ENCODE measurements at places on chromosomes 2 and 18.
A peak's percentile ranks its signal among the peaks of the same experiment; 100 is the strongest.

DNA sequence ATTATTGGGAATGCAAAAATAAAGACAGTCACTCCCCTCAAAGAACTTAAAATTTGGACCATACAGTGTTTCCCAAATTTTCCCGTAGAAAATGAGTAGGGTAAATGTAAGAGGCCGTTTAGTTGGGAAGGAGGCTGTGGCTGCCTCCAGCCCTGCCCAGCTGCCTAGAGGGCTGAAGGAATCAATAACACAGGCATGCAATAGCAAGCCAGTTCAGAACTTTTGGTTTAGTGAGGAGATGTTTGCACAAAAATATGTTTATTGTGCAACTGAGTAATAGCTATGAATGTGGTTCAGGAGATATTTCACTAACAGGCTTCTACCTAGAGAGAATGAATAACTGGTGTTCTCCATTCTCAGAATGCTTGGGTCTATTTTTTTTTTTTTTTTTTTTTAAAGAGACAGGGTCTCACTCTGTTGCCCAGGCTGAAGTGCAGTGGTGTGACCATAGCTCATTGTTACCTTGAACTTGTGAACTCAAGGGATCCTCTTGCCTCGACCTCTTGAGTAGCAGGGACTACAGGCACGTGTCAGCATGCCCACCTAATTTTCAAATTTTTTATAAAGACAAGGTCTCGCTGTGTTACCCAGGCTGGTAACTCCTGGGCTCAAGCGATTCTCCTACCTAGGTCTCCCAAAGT lies 23.6 kb downstream of the UGP2 start:
- no peak for DNase-seq

GRCh38 chr18:2880473-2880872 lies 33.7 kb downstream of the EMILIN2 start:
- DNase-seq: no peak

GRCh38 chr2:219430633-219431615 lies 3.7 kb upstream of the SPEG start:
- no peak for DNase-seq

DNA sequence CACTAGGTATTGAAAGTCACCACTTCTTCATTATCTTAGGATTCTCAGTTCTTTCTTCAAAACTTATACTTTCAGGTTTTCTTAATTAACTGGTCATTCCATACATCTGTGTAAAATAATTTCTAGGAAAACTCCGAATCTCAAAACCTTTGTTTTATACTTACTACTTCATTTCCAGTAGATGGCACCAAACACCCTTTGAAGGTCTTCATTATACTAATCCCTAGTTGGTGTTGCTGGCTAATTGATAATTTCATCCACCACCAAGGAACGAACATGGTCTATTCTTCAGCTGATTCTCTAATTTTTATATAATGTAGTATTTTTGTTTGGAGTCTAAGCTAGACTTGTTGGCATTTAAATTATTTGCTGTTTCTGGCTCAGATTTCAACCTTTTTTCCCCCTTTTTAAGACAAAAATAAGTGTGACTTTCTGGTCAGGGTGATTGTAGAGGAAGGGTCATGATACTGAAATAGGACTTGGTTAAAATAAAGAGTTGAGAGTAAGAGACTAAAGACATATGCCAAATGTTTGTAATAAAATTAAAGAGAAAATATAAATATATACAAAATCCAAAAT lies 2.8 kb upstream of the MXD1 start:
- DNase-seq: peak; percentile 54

DNA sequence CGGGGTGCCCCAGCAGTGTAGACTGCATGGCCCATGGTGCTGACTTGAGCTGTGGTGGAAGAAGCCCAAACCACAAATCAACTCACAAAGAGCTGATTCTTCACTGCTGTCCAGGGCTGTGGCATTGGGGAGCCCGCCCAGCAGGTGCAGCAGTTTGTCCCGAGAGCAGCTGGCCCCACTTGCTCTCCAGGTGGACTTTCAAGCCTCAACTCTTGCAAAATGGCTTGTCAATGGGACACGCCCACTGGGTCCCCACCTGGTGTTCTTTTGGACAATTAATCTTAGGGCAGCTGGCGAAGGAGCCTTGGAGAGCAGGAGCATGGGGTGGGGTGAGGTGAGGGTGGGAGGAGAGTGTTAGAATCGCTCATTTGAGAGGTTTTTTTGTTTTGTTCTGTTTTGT lies 117.9 kb downstream of the MYCN start:
- DNase-seq: no peak

- no peak for DNase-seq
Measured at GRCh38 chr2:150911766-150912280, 349.8 kb downstream of the RBM43 start.

- DNase-seq: no peak
Measured at GRCh38 chr2:20451341-20451740, 4.5 kb downstream of the RHOB start.

DNA sequence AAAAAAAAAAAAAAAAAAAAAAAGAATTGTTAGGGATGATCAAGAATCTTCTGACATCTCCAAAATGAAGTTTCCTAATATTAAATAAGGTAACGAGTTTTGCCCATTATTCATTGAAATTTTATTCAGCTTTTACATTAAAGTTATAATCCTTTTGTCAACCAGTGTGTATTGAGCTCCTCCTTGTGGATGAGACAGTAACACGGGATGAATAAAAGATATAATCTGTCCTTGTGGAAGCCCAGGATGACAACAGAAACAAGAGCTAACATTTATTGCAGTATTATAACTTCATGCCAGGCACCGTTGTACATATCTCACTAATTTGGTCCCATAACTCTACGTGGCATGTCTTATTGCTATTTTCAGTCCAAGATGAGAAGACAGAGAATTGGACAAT lies 33.4 kb upstream of the SERPINB7 start:
- DNase-seq: no peak

DNA sequence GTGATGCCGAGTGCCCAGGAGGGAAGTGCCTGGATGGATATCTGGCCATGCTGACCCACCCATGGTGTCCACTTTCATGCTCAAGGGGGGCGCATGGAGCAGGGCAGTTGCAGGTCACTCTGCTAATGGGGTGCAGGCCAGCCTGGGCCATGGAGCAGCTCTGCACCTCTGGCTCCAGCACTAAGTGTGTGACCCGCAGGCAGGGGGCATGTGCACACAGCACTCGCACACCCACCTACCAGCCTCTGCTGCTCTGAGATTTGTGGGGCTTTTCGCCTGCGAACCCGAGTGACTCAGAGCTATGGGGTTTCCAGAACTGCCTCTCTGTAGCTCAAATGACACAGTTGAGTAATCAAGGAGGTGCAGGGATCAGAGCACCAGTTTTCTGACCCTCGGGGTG lies 66.2 kb downstream of the CYP26B1 start:
- DNase-seq: no peak

DNA sequence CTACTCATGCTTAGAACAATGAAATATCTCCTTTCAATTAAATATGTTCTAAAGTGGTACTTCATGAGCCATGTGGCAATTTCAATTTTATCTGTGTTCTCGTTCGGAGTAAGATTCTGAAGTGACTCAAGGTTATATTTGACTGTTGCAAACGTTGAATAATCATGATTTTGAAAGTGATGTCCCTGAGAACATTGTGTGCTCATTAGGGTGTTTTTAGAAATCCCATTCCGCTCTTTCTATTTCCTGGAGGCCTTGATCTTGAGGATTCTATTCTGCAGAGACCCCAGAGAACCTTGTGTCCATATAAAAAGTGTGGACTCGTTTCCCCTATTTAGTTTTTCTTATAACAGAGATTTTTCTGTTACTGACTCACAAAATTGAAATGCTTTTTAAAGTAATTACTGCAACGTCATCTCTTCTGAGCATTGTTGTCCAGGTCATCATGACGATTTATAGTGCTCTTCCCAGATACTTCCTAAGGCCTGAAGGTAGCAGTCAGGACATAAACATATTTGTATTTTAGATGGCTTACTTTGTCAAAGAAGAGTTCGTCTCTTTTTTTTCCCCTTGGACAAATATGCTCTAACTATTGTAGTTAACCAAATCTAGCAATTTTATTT lies 27.2 kb downstream of the IL1R2 start:
- DNase-seq: no peak

- DNase-seq: no peak
Measured at GRCh38 chr2:10777111-10777841, 35.3 kb downstream of the PDIA6 start.

DNA sequence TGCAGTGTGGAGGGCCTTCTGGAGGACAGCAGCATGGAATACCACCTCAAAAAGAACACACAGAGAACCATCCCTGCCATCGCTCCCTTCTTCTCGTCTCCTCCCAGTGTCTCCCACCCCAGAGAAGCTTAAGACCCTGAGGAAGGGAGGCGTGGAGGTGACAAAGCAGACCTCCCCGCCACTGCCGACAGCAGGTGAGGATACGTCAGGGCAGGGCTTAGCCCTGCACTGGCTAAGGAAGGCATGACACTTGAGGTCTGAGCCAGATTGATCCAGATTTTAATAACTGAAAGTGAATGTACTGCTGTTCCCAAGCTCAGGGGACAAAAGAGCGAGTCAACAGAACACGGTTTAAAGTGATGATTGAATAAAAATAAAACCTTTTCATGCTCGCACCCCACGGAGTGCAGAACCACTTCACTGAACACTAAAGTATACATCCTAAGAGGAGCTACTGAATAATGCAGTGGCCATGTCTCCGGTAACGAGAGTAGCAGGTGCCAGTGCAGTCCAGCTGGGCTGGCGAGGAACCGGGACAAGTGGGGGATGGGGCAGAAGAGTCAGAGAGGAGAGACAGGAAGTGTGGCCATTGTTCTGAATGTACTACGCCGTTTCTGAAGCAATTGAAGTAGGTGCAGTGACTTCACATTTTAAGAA lies 391.0 kb downstream of the CDH2 start:
- no peak for DNase-seq

DNA sequence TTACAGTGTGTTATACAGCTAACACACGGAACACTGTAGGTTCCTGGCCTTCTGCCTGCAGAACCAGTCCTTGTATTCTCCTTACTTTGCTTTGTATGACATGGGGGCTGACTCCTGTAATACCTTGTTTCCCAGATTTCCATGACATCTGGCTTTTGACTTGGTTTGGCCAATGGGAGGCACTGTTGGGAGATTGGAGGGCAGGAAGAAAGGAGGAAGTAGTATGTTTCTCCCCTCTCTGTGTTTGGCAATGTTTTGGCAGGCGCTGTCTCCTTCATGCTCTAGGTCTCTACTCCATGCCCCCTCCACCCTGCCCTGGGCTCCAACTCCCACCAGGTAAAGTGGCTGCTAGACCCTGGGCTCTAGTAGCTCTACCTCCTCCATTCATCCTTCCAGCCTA lies 331.1 kb upstream of the SLC14A2 start:
- no peak for DNase-seq

GRCh38 chr2:172098287-172098649 lies 4.4 kb downstream of the DLX2 start:
- DNase-seq: no peak

GRCh38 chr2:127508631-127509034 lies 17.7 kb downstream of the IWS1 start:
- no peak for DNase-seq

GRCh38 chr2:118786746-118787145 lies 60.7 kb downstream of the EN1 start:
- DNase-seq: no peak

DNA sequence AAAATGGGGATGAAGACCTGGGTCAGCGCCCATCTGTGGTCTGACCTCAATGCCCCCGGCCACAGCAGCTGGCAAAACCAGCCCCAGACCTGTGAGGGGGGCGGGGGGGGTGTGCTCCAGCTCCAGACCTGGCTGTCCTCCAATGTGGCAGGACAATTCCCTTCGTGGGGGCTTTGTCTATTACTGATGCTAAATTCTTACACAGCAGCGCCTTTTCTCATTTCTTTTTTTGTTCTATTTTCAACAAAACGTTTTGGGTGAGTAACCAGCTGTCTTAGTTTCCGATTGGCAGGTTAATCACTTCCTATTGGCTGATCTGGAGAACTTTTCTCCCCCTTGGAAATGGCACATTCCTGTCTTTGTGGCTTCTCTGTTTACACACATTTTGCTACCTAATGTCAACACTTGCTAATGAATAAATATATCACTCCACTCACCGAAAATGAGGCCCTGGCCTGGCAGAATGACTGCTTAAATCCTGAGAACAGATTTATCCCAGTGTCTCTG lies 4.4 kb downstream of the SMAD7 start:
- DNase-seq: no peak

- no peak for DNase-seq
Measured at GRCh38 chr2:73301636-73302035, 8.3 kb upstream of the EGR4 start.

DNA sequence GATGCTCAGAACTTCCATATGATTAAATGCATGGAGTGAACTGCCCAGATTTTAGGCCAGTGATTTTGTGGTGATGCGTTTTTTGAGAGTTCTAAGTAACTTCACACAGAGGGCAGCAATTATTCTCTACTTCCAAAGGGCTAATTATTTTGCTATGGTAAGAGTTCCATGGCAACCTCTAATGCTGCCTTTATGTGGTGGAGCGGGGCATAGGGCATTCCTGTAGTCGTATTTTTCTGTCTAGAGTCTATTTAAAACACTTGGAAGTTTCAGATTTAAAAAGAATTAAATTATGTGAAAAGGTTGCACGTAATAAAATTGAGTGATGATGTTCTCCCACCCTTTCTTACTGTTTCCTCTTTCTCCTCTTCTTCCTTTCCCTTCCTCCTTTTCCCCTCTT lies 63.9 kb upstream of the EML6 start:
- DNase-seq: no peak

- no peak for DNase-seq
Measured at GRCh38 chr2:192148620-192149321, 46.0 kb downstream of the TMEFF2 start.

DNA sequence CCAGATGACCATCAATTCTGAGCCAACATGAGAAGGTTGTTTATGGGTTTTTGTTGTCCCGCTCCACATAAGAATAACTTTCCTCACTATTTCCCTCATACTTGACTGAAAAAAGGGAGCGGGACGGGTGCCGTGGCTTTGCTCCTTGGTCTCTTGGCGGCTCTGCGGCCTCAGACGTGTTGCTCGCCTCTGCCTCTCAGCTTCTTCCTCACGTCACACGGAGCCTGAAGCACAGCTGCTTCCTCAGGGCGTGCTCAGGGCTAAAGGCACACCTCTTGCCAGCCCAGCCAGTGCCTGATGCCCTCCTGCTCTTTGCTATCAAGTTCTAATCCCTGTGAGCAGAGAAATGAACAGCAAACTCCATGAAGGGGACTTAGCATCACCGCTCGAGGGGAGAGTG lies 17.9 kb upstream of the ID2 start:
- no peak for DNase-seq

DNA sequence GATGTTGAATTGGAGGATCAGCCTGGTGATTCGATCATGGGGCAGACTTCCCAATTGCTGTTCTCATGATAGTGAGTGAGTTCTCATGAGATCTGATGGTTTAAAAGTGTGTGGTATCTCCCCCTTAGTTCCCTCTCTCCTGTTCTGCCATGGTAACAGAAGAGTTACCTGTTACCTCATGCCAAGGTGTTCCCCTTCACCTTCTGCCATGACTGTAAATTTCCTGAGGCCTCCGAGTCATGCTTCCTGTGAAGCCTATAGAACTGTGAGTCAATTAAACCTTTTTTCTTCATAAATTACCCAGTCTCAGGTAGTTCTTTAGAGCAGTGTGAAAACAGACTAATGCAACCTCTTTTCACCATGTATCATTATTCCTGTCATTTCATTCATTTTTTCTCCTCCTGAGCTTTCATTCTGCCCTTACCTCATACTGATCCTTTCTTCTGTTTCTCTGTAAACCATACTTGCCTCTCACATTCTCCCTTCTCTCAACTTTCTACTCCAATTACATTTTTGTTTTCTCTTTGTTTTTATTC lies 22.0 kb downstream of the STARD6 start:
- DNase-seq: no peak
